Cerebellar cortex (tissue), 1 donor: ENCODE measurements at places on chromosomes 5 and 9.

- no peak for DNase-seq
Measured at GRCh38 chr9:4936823-4937222, 48.2 kb upstream of the JAK2 start.

GRCh38 chr5:136094189-136094912 lies 38.3 kb upstream of the SMAD5 start:
- DNase-seq: peak; percentile 25

DNA sequence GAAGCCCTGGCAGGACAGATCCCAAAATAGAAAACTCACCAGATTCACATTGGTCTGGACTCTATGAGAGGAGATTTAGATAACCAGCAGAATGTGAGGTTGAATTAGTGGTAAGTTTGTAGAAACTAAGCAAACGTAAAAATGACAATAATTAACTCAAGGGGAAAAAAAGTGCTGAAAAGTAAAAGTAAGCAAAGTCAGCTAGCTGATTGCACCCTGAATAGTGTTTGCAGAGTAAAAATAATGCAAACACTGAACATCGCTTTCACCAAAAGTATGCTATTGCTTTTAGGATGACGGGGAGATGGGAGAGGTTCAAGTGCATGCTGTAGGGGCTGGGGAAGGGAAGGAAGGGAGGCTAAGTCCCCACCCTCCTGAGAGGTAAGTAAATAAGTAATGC lies 92.5 kb upstream of the RARS1 start:
- DNase-seq: no peak

DNA sequence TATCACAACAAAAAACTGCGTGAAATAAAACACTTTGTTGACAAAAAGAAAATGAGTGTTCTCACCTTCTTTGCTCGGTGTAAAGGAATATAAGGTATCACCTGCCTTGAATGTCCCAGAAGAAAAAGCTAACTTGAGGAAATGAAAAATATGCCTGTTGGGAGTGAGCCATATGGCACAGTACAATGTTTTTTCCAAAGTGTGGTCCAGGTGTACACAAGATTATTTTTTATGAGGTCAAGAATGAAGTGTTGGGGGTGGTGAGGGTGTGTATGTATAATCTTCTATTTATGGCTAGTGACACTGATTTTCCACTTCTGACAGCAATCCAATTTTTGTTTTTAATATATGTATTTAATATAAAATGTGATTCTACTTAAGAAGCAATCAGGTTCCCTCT lies 134.4 kb downstream of the RFX3 start:
- no peak for DNase-seq

DNA sequence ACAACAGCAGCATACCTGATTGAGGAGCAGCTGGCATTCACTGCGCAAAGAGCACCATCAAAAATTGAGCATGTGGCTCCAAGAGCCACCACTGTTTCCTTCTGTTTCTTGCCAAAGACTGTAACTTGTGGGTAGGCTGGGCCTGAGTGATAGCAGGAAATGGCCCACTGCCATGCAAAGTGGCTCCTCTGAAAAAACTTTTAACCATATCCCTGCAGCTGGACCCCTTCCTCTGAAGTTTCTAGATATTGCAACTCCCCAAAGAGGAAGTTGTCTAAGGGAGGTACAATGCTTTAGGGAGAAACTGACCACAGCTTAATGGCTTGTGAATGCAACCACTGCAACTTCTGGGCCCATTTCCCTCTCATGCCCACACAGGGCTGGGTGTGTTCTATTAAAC lies 355.4 kb upstream of the PDE4D start:
- no peak for DNase-seq

GRCh38 chr9:84239343-84239742 lies 101.2 kb downstream of the SLC28A3 start:
- DNase-seq: no peak

DNA sequence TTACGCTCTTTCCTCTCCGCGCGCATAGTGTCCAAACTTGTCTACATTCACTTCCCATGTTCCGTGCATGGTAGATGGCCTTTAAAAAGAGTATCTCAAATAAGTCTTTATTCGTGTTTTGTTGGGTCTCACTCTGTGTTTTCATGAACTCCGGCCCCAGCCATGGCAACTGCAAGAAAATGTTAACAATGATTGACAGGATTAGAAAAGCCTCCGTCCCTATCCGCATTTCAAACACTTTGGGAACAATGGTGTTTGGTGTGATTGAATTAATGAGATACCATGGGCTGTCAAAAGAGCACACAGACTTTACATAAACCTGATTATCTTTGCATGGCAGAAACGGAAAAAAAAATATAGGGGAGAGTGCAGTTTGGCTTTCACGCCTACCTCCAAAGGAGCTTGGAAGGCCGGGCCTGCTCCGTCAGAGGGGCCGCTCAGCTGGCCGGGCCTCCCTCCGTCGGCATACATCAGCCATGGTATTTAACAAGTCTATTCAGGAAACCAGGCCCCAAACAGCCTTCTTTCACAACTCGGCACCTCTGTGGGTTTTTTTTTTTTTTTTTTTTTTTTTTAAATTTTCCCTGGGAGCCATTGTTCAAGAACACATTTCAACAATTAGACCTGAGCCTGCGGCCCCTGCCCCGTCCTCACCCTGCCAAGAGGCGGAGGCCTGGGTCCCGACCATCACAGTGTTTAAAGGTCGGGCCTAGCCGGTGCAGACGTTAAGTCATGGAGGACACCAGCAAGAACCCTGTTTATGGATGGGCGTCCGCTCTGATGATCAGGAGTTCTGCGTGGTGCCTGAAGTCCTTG lies 323.8 kb upstream of the IRX4 start:
- DNase-seq: no peak

GRCh38 chr5:154015071-154015693 lies 23.5 kb downstream of the FAM114A2 start:
- DNase-seq: no peak

DNA sequence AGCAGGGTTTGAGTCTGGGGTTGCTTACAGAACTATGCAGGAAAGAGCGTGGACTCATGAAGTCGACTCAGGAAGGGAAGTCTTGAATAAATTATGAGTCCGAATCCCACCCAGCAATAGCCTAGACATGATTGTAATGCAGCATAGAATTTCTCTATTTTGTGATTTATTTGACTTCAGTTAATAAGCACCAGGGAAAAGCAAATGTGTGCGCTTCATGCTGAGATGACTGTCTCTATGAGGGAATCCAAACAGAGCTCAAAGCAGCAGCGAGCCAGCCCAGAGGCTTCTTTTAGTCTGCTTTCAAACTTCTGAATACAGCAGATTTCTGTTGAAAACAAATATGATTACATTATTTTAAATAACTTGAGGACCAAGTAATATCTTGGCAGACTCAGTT lies 188.0 kb downstream of the SEMA6A start:
- DNase-seq: no peak

GRCh38 chr9:4308482-4308881 lies 8.6 kb upstream of the GLIS3 start:
- DNase-seq: no peak

GRCh38 chr5:172005708-172006320 lies 624 bp downstream of the FBXW11 start:
- peak; percentile 22 for DNase-seq

GRCh38 chr5:9456435-9457042 lies 89.3 kb downstream of the SEMA5A start:
- no peak for DNase-seq

DNA sequence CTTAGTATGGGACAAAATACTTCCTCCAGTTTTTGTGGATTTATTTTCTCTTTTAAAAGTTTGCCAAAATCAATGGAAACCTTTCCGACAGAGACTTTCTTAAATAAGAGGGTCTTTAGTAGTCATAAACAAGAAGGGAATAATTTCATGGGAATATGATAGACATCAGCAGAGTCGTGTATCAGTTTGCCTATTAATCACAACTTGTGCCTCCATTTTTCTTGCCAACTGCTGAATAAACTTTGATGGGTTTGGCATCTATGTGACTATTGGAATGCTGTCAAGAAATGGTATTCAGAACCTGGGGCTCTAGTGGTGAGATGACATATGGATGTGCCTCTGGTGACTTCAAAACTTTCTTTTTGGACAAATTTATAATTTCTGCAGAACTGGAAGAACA lies 1668.2 kb downstream of the MAT2B start:
- DNase-seq: no peak

DNA sequence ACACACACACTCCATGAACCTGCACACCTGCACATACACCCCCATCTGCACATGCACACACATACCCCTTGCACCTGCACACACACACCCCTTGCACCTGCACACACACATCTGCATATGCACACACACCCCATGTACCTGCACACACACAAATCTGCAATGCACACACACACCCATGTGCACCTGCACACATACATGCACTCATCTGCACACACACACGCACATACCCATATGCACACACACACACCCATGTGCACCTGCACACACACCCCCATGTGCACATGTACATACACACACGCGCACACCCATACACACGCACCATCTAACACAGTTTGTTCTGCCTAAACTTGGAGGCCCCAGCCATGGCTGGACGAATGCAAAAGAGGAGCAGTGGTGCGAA lies 115.9 kb upstream of the SARDH start:
- no peak for DNase-seq

- DNase-seq: no peak
Measured at GRCh38 chr5:84248013-84248412, 136.7 kb downstream of the EDIL3 start.

GRCh38 chr5:110973510-110973909 lies 98.0 kb upstream of the TSLP start:
- no peak for DNase-seq

DNA sequence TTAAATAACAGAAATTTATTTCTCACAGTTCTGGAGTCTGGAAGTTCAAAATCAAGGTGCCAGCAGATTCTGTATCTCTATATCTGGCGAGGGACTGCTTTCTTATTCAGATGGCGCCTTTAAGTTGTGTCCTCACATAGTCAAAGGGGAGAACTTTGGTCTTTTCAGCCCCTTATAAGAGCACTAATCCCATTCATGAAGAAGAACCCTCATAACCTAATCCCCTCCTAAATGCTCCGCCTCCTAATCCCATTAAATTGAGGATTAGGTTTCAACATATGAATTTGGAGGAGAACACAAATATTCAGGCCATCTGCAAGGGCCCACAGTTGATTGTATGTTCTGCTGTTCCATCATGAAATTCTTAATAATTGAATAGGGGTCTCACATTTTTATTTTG lies 10.8 kb upstream of the CCDC152 start:
- DNase-seq: no peak

DNA sequence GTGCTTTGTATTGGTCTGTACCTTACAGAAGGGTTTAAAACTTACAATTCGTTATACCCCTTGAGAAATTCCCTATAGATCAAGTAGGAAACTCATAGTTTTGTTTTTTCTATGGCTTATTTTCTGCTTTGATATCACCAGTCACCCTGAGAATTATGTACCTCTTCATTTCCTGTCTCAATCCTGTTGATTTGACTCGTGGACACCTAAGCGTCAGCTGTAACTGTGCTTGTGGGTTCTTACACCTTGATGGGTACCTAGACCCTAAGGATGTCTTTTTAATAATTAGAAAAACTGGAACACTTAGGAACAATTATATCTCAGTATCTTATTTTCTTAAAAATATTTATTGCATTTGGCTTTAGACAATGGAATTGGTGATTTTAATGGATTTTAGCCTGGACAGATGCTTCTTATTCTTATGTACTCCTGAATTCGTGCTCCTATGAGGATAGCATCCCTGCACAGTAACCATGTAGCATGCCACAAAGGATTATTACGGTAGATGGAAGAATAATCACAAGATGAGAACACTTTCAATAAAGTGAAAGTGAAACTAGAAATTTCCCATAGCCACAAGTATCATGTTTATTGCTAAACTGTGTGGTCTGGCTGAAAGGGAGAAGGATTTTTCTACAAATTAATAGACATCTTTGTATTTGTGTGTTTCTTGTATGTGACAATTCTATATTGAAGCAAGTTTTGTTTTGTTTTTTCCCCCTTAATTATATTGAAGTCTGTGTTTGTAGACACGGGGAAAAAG lies 1920.3 kb upstream of the WWC1 start:
- no peak for DNase-seq

DNA sequence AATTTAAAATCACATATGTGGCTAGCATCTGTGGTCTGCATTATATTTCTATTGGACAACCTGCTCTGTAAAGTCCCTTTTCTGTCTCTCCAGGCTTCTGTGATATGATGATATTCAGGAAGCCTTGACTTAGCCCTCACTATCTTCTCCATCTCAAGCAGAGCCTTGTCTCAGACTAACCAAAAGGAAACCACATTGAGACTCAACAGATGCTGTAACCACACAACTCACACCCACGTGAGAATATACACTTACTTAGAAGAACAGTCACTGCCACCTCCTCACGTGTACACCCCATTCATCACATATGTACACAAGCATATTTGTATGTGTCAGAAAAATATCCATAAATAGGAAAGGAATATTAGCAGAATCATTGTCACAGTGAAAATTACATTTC lies 33.6 kb downstream of the HTR4 start:
- DNase-seq: no peak

- peak; percentile 86 for DNase-seq
Measured at GRCh38 chr9:95507464-95508241, 9.1 kb downstream of the PTCH1 start.

GRCh38 chr5:107290780-107291398 lies 379.8 kb downstream of the EFNA5 start:
- DNase-seq: no peak

- no peak for DNase-seq
Measured at GRCh38 chr5:136031711-136032110, 2.9 kb downstream of the TGFBI start.

DNA sequence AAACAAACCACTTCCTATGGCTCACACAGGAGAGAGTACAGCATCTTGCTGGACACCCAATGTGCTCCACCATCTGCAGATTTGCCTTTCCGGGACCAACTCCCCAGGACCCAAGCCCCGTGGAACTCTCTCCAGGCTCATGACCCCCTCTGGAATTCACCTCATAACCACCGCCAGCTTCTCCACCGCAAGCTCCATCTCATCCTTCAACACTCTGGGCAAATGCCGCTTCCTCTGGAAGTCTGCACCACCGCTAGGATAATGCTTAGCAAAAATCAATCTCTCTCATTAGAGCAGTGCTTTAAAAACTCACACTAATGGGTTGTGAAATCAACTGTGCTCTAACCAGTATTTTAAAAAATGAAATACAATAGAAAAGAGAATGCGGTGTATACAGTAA lies 150.0 kb downstream of the COL23A1 start:
- DNase-seq: no peak

GRCh38 chr5:509611-510185 lies 14.6 kb downstream of the SLC9A3 start:
- DNase-seq: no peak

DNA sequence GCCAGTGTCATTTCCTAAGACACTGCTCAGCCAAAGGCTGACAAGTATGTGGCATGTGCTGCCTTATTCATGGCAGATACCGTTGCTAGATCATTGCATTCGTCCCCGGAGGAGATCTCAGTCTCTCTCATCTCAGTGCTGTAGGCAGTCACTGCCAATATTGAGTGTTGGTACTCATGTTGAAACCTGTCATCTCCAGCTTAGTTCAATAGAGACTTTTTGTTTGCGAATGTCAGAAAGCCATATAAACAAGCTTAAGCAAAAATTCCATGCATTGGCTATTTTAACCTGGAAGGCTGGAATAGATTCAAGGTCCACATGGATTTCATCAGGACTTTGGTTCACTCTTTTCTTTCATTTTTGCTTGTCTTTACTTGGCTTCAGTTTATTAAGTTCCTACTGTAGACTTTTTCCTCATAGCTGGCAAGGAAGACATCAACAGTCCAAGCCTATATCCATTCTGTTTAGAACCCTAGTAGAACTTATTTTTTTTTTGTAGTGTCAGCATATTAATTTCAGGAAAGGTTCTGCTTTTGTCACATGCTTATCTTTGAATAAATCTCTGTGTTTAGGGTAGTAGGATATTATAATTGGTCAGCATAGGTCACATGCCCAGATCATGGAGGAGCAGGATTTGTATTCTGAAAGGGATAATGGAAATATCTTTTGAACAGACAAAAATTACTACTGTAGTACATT lies 66.8 kb downstream of the FCHO2 start:
- DNase-seq: no peak
